ENCODE measurements at places on chromosomes 5 and 9.

DNA sequence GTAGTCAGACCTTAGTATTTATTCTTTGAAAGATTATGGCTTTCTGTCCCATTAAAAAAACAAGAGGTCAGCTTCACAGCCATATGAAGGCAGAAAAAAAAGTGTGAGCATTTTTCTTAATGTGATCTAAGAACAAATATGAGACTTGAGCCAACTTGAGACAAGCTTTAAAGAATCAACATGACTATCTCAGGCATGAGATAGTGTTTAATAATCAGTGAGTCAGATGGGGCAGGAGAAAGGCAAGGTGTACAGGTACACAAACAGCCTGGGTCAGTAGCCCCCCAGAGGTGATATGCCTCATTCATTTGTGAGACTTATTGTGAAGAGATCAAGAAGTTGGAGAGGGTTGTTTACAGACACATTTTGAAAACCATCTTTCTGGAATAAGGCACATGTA lies 83.6 kb downstream of the GDNF start:
- DNase-seq = no peak

DNA sequence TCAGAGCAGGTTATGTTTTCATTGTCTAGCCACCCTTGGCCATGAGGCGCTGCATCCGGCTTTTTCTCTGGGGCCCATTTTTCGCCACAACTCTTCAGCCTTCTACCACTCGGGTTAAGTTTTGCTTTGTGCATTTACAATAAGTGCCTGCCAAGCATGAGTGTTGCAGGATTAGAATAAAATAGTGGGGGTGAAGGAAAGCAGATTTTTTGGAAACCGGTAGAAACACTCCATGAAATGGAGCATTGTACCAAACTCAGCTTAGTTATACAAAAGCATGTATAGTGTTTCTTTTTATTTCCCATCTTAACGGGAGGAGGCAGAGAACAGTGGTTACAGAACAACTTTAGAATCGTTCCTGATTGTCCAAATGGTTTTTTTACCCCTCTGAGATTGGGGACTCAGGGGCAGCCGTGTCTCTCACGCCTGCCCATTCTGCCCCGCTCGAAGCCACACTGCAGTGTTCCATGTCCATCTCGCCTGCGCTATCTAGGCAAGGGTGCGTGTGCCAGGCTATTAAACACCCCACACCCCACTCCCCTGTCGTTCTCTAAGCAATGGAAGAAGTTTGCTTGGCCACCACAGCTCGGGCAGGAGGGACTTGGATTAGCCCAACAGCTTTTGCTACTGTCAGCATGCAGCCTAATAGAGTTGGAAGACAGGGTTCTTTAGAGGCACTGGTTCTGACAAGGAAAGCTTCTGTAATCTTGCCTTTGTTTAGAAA lies 268.8 kb upstream of the WWC1 start:
- no peak for DNase-seq

DNA sequence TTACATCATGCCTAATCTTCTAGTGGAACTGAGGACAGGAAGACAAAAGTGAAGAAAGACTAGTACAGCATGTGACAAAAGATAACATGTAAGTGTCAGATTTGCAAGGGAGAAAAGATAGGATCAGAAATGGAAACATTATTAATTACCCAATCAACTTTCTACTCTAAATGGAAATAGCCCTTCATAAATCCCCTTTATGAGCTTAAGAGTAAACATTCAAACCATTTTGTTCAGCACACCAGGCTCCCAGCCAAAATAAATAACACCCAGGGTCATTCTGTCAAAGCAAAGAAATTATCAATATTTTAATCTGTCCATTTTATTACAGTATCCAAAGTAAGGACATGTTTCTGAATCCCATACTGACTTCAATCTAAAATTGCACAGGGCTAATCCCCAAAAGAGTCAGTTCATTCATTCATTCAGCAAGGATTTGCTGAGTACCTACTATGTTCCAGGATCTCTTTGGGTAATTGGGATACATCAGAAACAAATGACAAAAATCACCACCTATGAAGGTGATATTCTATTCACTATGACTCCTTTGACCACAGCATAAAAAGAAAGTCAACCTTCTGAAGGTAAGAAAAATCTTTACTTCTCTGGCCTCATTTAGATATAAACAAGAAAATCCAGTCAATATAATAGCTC lies 5.3 kb downstream of the PRELID2 start:
- DNase-seq = no peak

DNA sequence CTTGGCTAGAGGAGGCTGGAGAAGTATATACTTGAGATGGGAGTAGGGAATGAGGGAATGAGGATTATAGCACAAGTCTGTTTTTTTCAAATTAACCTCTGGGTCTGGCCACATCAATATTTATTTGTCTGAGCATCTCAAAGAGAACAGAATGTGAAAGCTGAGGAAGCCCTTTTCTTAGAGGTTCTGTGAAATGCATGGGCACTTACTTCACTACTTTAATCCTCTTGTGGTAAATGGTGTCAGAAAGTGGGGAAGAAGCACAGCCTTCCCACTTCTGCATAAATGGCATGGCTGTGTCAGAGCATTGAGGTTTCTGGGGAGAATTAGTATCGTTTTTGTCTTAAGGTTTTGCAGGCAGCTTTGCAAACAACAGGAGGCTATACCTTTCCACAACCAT lies 48.6 kb downstream of the SPATA31D1 start:
- no peak for DNase-seq

GRCh38 chr5:144304688-144305087 lies 134.0 kb downstream of the KCTD16 start:
- no peak for DNase-seq

Measured in testis (tissue), 5 donors.